ENCODE measurements at places on chromosomes 13 and 19. TPM values are rescaled to one million over a fixed set of nuclear protein-coding genes. Genes with fewer than 3 reads are reported as not detected.

DNA sequence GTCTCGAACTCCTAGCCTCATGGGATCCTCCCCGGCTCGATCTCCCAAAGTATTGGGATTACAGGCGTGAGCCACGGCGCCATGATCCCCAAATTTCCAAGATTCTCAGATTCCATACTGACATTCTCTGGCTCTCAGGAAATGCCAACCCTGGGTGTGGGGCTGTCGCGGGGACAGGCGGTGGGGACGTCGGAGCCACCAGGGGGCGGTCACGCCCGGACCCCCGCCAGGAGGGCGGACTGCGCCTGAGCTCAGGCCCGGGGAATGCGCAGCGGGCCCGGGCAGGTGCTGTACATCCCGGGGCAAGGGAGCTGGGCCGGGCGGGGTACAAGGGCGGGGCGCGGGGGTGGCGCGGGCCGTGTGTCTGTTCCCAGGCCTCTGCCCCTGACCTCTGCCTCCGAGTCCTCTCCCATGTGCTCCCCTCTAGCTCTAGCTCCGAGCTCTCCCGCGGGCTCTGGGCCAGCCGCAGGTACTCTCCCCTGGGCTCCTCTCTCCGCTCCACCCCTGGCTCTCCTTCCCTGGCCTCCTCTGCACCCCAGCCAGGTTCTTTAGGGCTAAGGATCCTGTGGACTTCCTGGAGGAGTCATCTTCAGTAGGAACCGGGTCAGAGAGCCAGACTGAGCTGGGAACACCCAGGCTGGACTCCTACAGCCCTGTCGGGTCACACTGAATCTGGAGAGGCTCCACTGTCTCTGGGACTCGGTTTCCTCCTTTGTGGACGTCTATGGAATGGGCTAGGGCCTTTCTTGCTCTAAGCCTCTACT, 2.4 kb downstream of the PPP1R13L start:
- H3K27me3 ChIP-seq = no peaks in the 10 kb centered on the region
- H3K4me1 ChIP-seq = peaks cover 31% of the 10 kb centered on the region
- H3K36me3 ChIP-seq = no peaks in the 10 kb centered on the region
- no peak for DNase-seq

KCNN1 gene
- total RNA-seq = 1.6 TPM

CD70 gene
- total RNA-seq = 0.48 TPM

DNA sequence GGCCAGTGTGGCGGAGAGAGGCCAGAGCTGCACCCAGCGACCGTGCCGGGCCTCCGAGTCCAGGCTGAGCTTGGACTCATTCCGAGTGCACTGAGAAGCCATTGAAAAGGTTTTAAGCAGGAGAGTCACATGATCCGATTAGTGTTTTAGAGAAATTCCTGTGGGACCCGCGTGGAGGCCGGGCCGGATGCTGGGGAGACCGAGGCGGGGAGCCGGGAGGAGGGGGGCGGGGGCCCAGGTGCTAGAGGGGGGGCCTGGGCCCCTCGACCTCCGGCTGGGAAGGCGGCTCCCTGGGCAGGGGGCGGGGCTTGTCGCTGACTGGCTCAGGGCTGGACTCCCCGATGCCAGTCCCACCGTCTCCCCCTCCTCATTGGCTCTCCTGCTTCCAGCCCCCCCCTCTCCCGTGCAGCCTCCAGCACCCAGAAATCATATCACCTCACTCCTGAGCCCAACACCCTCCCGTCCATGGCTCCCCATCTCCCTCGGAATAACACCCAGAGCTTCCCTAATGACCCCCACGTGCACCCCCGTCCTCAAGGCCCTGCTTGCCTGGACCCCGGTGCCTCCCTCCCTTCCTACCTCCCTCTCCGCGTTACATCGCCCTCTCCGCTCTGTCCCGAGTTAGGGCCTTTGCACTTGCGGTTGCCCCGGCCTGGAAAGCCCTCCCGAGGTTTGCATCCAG, 5.2 kb upstream of the ZNF579 start:
- no peaks in the 10 kb centered on the region for H3K36me3 ChIP-seq
- H3K4me3 ChIP-seq = peak overlapping the region; percentile 41
- H3K27me3 ChIP-seq = no peaks in the 10 kb centered on the region
- no peak overlapping the region for H3K27ac ChIP-seq
- peaks cover 21% of the 10 kb centered on the region for H3K4me1 ChIP-seq

POGLUT2 gene
- total RNA-seq = 15.1 TPM

- no peak for DNase-seq
- H3K4me3 ChIP-seq = no peak overlapping the region
- H3K36me3 ChIP-seq = no peaks in the 10 kb centered on the region
- H3K27ac ChIP-seq = no peak overlapping the region
- no peaks in the 10 kb centered on the region for H3K27me3 ChIP-seq
Measured at GRCh38 chr13:76016799-76017400, 380.8 kb downstream of the LMO7 start.

GRCh38 chr13:20351281-20352022, 119.3 kb upstream of the GJB6 start:
- peaks cover 11% of the 10 kb centered on the region for H3K4me1 ChIP-seq
- no peaks in the 10 kb centered on the region for H3K36me3 ChIP-seq
- no peak overlapping the region for H3K4me3 ChIP-seq
- no peaks in the 10 kb centered on the region for H3K27me3 ChIP-seq
- DNase-seq = peak; percentile 95
- H3K27ac ChIP-seq = no peak overlapping the region

GRCh38 chr19:29672319-29672932, 7.2 kb downstream of the PLEKHF1 start:
- H3K36me3 ChIP-seq = no peaks in the 10 kb centered on the region
- H3K27me3 ChIP-seq = no peaks in the 10 kb centered on the region
- H3K27ac ChIP-seq = no peak overlapping the region
- H3K4me3 ChIP-seq = no peak overlapping the region
- no peak for DNase-seq

SELENOV gene
- total RNA-seq = not detected

DNA sequence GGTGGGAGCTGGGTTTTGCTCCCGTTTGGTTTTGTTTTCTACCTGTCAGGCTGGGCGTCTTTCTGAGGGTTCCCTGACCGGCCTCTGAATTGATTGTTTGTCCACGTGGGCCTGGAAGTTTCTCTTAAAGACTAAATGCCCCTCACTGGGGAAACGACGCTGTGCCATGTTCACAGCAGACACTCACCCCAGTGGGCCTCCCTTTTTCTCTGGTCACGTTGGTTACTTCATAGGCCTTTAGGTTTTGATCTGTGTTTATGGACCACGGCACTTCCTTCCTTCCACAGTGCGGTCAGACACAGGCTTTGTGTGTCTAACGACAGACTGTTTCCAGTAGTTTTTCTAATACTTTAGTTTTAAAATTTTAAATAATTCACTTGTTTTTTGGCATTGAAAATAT, 20.1 kb upstream of the NDUFS7 start:
- peaks cover 29% of the 10 kb centered on the region for H3K36me3 ChIP-seq
- H3K27me3 ChIP-seq = no peaks in the 10 kb centered on the region
- no peak for DNase-seq
- no peak overlapping the region for H3K27ac ChIP-seq
- no peak overlapping the region for H3K4me3 ChIP-seq

GRCh38 chr19:821825-822503, at the start of gene PLPPR3:
TSS of gene PLPPR3 (minus strand) at chr19:821955. CDS start at chr19:821559, 396 bp downstream.
- H3K4me1 ChIP-seq = no peaks in the 10 kb centered on the region
- H3K27ac ChIP-seq = no peak within 1 kb of the TSS
- no peaks in the 10 kb centered on the region for H3K36me3 ChIP-seq
- H3K27me3 ChIP-seq = peaks cover 2% of the 10 kb centered on the region
- no peak within 1 kb of the TSS for H3K4me3 ChIP-seq

DNA sequence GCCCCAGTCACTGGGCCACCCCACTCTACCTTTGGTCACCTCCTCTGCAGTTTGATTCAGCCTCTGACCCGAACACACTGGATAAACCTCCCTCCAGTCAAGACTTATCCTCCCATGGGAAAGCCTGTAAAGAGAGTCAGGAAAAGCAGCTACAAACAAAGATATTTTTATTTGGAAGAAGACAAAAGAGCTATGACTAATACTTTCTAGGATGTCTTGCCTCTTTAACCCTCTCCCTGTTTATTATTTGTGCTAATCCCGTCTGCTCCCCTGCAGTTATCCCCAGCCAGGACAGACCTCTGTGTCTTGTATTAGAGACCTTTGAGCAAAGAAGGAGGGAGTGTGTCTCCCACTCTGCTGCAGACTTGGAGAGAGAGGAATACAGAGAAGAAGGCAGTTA, 178.3 kb downstream of the EFNB2 start:
- no peak for DNase-seq
- no peaks in the 10 kb centered on the region for H3K36me3 ChIP-seq
- no peak overlapping the region for H3K27ac ChIP-seq
- no peak overlapping the region for H3K4me3 ChIP-seq
- H3K4me1 ChIP-seq = peaks cover 15% of the 10 kb centered on the region

GRCh38 chr13:101817898-101818297, 365.4 kb downstream of the ITGBL1 start:
- no peak overlapping the region for H3K27ac ChIP-seq
- H3K27me3 ChIP-seq = no peaks in the 10 kb centered on the region
- no peaks in the 10 kb centered on the region for H3K36me3 ChIP-seq
- DNase-seq = no peak
- H3K4me1 ChIP-seq = no peaks in the 10 kb centered on the region

DNA sequence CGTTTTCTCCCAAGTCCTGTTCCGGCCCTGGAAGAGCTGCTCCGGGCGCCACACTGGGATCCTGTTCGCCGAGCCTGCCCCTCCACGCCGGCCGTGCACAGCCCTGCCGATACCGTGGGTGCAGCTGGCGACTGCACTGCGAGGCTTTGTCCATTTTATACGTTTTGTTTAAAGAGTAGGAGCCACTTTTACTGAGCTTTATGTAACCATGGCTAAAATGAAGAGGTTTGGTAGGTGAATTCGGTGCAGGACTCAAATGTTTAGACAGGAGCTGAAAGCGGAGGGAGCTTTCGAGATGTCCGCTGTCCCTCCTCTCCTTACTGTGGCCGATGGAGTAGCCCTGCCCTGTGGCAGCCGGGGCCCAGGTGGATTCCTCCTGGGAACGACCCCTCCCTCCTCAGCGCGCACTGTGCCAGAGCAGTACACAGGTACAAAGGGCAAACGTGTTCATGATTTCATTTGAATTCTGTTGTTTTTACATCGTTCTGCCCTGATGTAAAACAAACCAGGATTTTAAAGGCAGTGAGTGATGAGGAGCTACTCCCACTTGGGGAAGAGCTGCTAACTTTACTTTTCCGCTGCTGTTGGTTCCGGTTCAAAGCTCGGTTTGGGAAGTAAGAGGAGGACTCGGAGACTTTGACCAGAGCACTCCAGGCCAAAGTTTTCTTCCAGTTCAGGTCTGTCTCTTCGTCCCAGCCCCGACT, 1.7 kb downstream of the COL4A2 start:
- peaks cover 17% of the 10 kb centered on the region for H3K36me3 ChIP-seq
- H3K27ac ChIP-seq = peak overlapping the region; percentile 87
- peaks cover 61% of the 10 kb centered on the region for H3K4me1 ChIP-seq
- no peaks in the 10 kb centered on the region for H3K27me3 ChIP-seq
- H3K4me3 ChIP-seq = peak overlapping the region; percentile 95

GRCh38 chr13:111880185-111880584, 186.8 kb upstream of the SOX1 start:
- H3K27me3 ChIP-seq = no peaks in the 10 kb centered on the region
- no peak overlapping the region for H3K4me3 ChIP-seq
- no peaks in the 10 kb centered on the region for H3K4me1 ChIP-seq
- no peaks in the 10 kb centered on the region for H3K36me3 ChIP-seq
- H3K27ac ChIP-seq = no peak overlapping the region

IRS2 gene
- 14.4 TPM for total RNA-seq
